ENCODE measurements at places on chromosomes 7 and 10.

DNA sequence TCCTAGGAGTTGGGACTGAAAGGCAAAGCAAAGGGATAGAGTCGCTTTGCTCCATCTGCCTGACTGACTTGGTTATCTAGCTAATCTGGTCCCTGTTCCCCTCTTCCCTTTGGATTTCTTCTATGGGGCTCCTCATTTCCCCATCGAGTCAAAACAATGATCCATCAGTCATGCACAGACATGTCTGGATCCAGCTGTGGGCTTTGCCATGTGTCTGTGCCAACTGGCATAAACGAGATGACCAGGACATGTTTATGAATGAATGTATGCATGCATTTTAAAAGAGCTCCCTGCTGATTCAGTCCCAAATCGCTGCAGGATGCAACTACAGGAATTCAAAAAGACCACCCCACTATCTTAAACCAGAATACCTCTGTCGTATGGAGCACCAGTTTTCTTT is 122.0 kb downstream of the ARL4A start:
- no peak for DNase-seq

- no peak for DNase-seq
Measured at GRCh38 chr7:77958436-77958835, 159.9 kb downstream of the PHTF2 start.

- DNase-seq: no peak
Measured at GRCh38 chr10:110237894-110238480, 30.6 kb downstream of the MXI1 start.

DNA sequence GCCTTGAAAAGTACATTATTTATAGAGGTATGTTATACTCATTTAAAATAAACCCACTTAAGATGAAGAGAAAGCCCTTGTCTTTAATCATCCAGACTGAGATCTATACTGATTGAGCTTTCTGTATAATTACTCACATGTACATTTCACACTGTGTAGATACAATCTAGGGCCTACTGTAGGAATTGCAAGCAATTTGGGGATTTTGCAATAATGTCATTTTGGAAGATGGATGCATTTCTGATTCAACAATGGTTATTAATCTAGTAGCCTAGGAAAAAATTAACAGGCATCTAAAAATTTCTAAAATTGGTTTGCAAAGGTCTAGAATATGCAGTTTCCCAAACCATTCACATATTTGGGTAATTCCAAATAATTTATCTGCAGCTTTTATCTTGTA is 132.2 kb downstream of the PDE1C start:
- no peak for DNase-seq

- DNase-seq: no peak
Measured at GRCh38 chr7:95373323-95373722, 22.9 kb downstream of the PON3 start.

DNA sequence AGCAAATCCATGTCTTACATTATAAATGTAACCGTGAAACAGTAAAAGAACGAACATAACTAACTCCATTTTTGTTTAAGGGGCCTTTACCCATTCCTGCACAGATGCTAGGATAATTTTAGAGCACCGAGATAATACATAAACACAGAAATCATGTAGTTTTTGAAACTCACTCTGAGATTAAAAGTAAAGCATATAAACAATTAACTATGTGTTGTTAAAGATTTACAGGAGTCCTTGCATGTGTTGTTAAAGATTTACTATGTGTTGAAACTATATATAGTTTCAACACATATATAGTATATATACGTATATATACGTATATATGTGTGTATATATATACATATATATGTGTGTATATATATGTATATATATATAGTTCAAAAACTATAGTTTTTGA is 7.2 kb upstream of the CALML3 start:
- DNase-seq: no peak

DNA sequence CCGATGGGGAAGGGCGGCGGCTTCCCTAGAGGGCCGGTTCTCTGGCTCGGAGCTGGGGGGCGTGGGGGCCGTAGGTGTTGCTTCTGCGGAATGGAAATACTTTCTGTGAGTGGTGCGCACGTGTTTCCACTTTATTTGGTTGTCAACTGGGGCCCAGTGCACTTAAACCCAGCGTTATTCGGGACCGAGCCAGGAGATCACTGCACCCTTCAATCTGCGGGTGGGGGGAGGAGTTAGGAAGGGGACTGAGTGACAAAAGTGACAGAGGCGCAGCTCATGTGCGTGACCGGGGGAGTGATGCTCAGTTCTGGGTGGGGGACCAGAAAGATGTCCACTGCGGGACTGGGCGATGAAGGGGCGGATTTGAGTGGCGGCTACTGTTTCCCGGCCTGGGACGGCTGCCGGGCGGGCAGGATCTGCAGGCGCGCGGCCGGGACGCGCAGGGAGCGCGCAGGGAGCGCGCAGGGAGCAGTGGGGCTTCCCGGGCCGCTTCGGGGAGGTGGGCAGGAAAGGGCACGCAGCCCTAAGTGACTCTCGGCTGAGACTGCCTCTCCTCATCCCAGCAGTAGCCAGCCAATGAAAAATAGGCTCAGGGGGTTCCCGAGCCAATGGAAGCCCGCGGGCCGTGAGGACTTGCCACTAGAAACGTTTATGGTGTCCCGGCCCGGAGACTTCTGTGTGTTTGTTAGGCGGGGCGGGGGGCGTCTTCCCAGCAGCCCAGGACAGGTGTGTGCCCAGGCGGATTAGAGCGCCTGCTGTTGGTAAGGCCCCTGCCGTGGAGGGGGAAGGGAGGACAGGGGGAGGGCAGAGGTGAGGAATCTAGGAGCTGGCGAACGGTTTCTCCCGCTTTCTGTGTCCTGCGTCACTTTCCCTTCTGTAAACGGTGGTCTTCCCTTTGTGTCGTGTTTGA is 54.3 kb upstream of the KDM7A start:
- DNase-seq: peak; percentile 60

GRCh38 chr7:106569500-106569929 is 91.4 kb downstream of the CCDC71L start:
- DNase-seq: no peak

GRCh38 chr7:151679881-151680612 is 160.4 kb upstream of the RHEB start:
- DNase-seq: no peak

GRCh38 chr10:14244801-14245211 is 85.9 kb downstream of the FRMD4A start:
- DNase-seq: no peak

DNA sequence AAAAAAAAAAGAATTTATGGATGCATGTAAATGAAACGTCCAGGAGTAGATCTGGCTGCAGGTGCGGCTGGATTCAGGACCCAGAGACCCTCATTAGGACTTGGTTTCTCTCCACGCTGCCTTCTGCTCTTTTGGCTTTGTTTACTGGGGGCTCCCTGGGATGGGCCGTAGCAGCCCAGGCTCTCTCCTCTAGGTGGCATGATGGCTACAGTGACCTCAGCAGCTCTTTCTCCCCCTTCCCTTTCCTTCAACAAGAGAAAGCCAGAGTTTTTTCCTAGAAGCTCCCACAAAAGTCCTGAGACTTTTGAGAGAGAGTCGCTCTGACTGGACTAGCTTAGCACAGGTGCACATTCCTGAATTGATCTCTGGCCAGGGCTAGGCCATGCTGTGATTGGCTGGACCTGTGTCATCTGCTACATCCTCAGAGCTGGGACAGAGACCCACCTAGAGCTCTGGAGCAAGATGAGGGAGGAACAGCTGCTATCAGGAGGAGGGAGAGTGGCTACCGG is 67.8 kb upstream of the PDCD4 start:
- no peak for DNase-seq

DNA sequence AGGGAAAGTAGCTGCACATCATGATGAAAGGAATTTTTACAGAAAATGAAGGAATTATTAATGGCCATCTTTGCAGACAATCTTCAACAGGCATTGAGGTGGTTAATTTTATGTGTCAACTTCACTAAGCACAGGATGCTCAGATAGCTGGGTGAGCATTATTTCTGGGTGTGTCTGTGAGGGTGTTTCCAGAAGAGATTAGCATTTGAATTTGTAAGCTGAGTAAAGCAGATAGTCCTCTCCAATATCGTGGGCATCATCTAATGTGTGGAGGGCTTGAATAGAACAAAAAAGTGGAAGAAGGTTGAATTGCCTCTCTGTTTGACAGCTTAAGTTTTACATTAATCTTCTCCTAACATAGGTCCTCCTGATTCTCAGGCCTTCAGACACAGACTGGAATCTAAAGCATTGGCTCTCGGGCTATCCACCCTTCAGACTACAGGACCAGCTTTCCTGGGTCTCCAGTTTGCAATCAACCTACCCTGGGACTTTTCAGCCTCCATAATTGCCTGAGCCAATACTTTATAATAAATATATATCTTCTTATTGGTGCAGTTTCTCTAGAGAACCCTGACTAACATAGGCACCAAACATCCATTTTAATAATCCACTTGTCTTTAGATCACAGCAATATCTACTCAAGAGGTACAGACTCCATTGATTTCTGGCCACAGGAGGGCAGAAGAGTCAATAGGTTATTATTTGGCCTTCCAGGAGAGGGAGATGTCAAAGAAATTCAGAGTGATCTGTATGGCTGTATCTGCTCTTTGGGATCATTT is 10.5 kb upstream of the CRPPA start:
- DNase-seq: no peak

DNA sequence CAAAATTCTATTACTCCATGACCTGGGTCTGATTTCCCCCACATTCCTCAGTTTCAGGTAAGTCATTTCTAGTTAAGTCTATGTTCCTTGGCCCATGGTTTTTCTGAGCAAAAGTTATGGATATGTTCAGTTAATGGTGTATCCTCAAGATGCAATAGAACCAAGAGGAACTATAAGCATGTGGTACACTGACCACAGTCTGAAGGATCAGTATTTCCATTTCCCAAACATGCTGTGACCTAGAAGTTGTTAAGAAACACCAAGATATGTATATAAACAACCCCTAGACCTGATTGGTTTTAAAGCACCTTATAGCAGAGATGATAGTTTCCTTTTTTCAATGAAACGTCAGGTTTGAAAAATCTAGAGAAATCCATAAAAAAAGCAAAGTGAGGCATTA is 94.2 kb upstream of the ABCB5 start:
- no peak for DNase-seq

GRCh38 chr10:44930904-44931620 is 19.9 kb downstream of the TMEM72 start:
- DNase-seq: no peak

GRCh38 chr7:134885967-134886352 is 100.3 kb upstream of the AGBL3 start:
- DNase-seq: no peak

DNA sequence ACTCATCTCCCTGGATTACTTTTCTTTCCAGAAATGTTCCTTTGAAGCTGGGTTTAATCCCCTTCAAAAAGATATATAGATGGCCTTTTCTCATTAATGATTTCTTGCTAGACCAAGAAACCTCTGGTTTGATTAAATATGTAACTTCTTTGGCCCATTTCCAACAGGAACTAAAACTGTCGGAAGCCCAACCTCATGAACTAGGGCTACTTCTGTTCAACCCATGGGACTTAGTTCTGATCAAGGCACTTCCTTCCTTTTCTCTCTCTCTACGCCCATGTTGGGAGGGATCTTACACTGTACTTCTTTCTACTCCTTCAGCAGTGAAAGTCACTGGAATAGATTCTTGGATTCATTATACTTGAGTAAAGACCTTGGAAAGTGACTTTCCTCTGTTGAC is 83.6 kb downstream of the TMEM106B start:
- no peak for DNase-seq

- no peak for DNase-seq
Measured at GRCh38 chr7:127107601-127108007, 145.1 kb downstream of the GRM8 start.

DNA sequence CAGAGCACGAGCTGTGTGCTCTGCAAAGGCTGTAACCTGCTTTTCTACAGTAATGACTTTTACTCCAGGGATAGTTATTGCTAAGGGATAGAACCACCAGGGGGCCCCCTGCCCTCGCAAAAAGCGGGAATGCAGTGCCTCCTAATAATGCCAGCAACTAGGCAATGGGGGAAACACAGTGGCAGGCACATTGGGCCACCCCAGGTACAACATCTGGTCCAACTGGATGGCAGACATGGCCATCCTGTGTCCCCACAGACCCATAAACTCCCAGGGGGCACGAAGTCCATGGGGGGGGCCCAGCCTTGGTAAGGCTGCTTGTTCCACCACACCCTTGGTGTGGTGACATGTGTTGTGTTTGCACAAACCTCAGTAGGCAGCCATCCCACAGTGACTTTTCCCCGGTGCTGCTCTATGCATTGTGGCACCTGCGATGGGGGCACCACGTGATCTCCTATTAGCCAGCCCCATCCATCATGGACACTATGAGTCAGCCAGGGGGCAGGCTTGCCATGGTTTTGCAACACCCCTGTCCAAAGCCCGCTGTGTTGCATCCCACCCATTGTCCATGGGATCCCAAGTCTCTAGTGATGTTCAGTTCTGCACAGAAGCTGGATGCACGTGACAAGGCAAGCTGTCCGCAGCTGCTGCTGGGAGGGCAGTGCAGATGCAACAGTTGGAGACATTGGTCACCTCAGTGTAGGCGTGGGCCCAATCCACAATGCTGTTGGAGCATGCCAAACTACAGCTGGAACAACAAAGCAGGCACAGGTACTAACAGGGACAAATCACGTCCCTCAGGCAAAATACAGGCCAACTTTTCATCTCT is 84.0 kb downstream of the ANLN start:
- DNase-seq: peak; percentile 26

- no peak for DNase-seq
Measured at GRCh38 chr7:18553605-18554003, 58.1 kb downstream of the HDAC9 start.

DNA sequence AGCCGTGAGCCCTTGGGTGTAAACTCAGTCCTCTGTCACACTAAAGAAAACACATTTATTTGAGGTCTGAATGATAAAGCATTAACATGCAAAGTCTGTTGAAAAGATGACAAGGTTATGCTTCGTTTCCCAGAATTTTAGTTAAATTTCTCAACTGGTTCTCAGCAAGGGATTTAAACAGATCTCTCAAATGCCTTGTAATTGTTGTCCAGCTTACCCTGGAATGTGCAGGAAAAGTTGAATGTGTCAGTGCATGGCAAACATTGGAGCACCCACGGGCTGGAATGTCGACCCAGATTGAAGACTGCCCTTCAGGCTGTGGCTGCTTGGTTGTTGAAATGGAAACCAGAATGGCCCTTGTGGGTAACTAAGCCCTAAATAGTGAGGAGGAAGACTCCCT is 191.8 kb downstream of the TRIL start:
- DNase-seq: no peak

GRCh38 chr10:110967645-110968044 is 48.2 kb downstream of the SHOC2 start:
- DNase-seq: no peak

DNA sequence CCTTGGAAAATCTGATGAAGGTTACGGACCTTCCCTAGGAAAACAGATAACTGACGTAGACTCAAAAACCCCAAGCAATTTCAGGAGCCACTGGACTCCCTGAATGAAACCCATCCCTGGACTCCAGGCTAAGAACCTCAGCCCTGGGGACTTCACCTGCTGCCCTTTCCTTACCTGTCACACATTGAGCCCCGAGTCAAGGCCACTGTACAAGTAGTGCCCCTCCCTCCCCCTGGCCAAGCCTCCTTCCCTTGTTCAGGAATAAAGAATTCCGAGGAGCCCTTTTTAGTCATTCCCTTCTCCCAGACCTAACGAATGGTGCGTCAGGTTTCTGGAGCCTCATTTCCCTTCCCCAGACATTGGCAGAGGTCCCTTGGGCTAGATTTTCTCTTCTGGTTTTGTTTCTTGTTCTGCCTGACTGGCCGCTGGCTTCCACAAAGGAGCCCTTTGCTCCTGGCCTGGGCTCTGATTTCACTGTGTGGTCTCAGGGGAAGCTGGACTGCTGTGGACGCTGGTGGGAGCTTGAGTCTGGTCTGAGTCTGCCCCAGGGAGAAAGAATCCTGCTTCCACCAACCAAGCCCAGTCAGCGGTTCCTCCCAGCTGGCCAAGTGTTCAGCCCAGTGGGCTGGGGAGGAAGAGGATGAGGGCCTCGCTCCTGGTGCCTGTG is 31.7 kb downstream of the ZNF775 start:
- DNase-seq: no peak

Data from stimulated activated CD4-positive, alpha-beta T cell treated with anti-CD3 and anti-CD28 coated beads, Interleukin-1b, Interleukin-23, amount 100 ng/mL, for 24 hours (primary cell).